ENCODE measurements at places on chromosomes 4 and X. TPM values are rescaled to one million over a fixed set of nuclear protein-coding genes. Genes with fewer than 3 reads are reported as not detected.
A peak's percentile ranks its signal among the peaks of the same experiment; 100 is the strongest.

GRCh38 chr4:60326735-60327134, 873.4 kb upstream of the ADGRL3 start:
- H3K27ac ChIP-seq: no peak overlapping the region
- no peaks in the 10 kb centered on the region for H3K27me3 ChIP-seq
- DNase-seq: no peak
- no peaks in the 10 kb centered on the region for H3K4me1 ChIP-seq
- no peak overlapping the region for H3K4me3 ChIP-seq

Gene UGT2B15
- not detected for total RNA-seq

DNA sequence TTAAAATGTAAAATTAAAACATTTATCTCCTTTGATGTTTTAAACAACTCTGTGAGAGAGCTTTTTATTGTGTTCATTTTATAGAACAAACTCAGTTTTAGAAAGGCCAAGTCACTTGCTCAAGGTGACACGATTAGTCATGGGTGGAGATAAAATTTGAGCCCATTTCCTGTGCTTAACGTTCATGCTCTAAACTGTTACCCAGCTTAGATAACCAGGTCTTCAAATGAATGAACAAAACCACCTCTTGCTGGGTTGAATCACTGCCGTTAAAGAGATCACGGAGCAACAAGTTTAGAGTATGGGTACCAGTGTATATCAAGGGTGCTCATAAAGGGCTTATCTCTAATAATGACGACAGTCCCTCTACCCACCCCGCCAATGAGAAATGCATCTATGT, 10.2 kb upstream of the CASK start:
- no peak for DNase-seq
- no peaks in the 10 kb centered on the region for H3K27me3 ChIP-seq
- no peaks in the 10 kb centered on the region for H3K36me3 ChIP-seq
- H3K4me3 ChIP-seq: no peak overlapping the region

DNA sequence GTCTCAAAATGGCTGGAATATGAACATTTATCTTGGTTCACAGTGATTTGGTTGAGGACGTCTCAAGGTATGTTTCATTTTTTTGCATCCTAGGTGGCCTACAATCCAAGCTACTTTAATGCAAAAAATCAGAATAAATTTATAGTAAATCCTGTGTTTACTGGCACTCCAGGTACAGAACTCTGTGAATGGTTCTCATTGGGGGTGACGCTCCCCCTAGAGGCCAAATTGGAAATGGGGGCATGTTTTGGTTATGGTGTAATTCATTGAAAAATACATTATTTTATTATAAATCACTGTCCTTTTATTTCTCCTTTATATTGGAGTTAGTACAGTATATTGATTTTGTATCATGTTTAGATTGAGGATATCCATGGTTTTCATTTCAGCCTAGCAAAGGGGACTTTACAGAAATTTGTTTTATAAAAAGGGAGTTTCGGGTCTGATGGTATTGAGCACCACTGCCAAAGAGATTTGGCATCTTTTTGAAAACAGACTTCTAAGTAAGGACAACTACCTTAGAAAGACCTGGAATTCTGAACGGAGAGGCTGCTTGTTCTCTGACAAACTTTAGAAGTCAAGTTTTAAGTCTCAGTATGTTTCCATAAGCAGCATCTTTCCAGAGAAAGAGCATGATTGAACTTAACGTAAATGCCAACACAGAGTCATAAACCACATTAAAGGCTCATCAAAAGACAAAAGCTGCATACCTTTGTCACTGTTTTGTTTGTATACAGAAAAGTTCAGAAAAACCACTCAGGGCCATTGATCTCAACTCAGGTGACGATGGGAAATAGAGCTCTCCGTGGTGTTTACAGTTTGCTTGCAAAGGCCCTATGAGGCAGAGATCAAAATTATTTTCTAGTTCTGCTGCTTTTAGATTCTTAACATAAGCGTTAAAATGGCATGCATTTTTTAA, 19.4 kb downstream of the MTM1 start:
- H3K27ac ChIP-seq: no peak overlapping the region
- no peaks in the 10 kb centered on the region for H3K27me3 ChIP-seq
- H3K4me3 ChIP-seq: no peak overlapping the region
- no peaks in the 10 kb centered on the region for H3K36me3 ChIP-seq

- no peaks in the 10 kb centered on the region for H3K36me3 ChIP-seq
- H3K4me3 ChIP-seq: no peak overlapping the region
- no peaks in the 10 kb centered on the region for H3K27me3 ChIP-seq
- no peak overlapping the region for H3K27ac ChIP-seq
- no peaks in the 10 kb centered on the region for H3K4me1 ChIP-seq
These were observed 172.2 kb downstream of the GABRB1 start for GRCh38 chr4:47203593-47203992.

Gene PPBP
- total RNA-seq: not detected

- H3K36me3 ChIP-seq: no peaks in the 10 kb centered on the region
- H3K27me3 ChIP-seq: no peaks in the 10 kb centered on the region
- no peaks in the 10 kb centered on the region for H3K4me1 ChIP-seq
- H3K4me3 ChIP-seq: no peak overlapping the region
- no peak overlapping the region for H3K27ac ChIP-seq
These were observed 61.6 kb upstream of the NAP1L5 start for GRCh38 chr4:88759039-88759894.

DNA sequence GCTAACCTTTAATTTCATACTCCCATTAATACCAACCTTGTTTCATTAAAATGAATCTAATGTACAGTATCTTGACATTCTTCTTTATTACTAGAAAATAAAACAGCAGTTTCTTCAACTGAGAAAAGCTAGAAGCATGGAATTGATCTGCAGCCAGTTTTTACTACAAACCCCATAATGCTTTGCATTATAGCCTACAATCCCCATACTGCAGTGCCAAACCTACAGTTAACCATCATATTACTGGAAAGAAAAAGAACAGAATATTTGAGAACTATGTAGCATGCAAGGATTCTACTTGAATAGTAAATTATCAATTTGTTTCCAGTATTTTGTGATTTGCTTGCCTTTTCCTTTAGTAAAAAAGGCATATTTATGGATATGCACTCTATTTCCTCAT, 3.2 kb upstream of the IL1RAPL1 start:
- H3K27me3 ChIP-seq: no peaks in the 10 kb centered on the region
- no peak for DNase-seq
- H3K4me3 ChIP-seq: no peak overlapping the region
- no peaks in the 10 kb centered on the region for H3K4me1 ChIP-seq
- H3K27ac ChIP-seq: no peak overlapping the region

DNA sequence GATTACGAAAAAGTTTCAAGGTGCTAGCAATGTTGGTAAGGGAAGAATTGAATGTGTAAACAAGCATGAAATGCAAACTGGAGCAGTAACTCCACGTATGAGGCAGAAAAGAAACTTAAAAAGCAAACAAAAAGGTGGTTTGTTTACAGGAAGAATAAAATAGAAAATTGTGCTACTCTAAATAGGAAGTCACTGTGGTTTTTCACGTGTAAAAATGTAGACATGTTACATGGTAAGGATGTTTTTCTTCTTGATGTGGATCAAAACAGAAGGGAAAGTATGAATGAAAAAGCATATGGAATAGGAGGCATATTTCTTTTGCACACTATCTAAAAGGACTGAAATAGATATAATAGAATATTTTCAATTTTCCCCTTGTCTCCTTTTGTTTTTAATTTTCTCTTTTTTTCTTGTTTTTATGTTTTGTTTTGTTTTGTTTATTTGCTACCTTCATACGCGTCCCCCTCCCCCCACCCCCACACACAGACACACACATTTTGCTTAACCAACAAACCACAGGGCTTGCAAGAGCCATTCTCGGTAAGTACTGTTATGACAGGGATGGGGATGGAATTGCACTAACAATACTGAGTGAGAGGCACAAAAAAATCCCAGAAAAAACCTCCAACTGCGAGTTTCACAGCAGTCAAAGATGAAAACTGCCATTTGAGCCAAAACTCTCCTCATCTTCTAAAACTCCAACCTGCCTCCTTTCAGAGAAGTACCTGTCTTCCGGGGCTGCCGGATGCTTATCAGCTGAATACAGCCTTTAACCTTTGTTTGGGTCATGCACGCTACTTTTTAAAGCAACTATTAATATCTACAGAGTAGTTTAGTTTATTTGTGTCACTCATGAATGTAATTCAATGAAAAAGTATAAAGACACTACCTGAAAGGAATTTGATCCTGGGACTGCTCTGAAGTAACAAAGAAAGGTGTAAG, 135.8 kb downstream of the IL15 start:
- peaks cover 7% of the 10 kb centered on the region for H3K4me1 ChIP-seq
- DNase-seq: no peak
- no peaks in the 10 kb centered on the region for H3K27me3 ChIP-seq

Gene ZMAT1
- 39.1 TPM for total RNA-seq

Gene BEX4
- total RNA-seq: 38.9 TPM

Gene ARHGAP36
- total RNA-seq: not detected

Gene EDNRA
- not detected for total RNA-seq

Gene CAPN6
- total RNA-seq: not detected

DNA sequence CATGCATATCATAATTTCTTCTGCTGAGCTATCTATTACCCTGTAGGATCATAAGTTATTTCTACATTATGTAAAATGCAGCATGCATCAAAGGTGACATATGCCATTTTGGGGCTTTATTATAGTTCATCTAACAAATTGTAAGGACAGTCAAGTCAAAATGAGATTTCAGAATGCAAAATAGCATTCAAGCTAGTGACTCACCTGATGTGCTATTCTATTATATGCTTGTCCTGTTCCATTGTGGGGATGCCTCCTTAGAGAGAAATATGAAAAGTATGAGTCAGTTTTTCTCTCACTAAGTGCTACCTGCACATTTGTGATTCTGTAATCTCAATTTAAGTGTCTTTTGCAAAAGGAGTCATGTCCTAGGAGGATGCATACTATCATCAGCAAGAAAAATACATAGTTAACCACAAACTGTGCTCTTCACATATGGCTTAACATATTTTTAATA, 647.0 kb upstream of the PCDH10 start:
- H3K27me3 ChIP-seq: no peaks in the 10 kb centered on the region
- H3K36me3 ChIP-seq: no peaks in the 10 kb centered on the region
- DNase-seq: no peak
- H3K27ac ChIP-seq: no peak overlapping the region
- no peaks in the 10 kb centered on the region for H3K4me1 ChIP-seq

DNA sequence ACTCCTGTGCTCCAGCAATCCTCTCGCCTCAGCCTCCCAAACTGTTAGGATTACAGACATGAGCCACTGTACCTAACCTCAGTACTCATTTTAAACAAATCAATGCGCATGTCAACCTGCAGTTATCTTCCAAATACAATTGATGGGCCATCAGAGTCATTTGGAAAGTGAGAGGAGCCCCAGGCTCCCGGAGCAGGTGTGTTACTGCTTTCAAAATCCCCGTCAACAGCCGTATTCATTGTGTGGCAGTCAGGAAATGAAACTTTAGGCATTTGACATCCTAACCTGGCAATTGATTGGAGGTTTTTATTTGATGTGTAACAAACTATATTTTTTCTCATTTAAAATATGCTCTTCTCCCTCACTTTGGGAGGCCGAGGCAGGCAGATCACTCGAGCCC, 623.6 kb upstream of the TENM3 start:
- H3K4me1 ChIP-seq: no peaks in the 10 kb centered on the region
- H3K4me3 ChIP-seq: no peak overlapping the region
- DNase-seq: no peak
- no peaks in the 10 kb centered on the region for H3K36me3 ChIP-seq

DNA sequence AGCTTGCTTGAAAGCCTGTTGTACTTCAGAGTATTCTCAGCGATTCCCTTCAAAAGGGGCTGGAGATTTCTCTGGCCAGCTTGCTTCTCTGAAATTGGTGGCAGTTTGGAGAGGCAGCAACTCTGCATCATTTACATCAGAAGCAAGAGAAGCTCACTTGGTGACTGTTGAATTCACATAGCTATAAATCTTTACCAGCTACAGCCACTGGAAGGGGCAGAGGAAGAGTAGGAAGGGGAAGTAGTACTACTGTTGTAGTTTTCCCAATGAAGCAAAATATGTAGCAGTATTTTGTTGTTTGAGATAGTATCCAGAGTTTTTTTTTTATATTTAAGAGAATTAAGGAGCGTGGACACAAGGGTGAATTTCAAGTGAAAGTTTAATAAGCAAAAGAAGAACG, 2.8 kb downstream of the TENT5D start:
- no peak overlapping the region for H3K4me3 ChIP-seq
- H3K27me3 ChIP-seq: no peaks in the 10 kb centered on the region
- no peaks in the 10 kb centered on the region for H3K36me3 ChIP-seq
- DNase-seq: no peak

GRCh38 chrX:118528071-118528737, 32.6 kb downstream of the DOCK11 start:
- peaks cover 85% of the 10 kb centered on the region for H3K4me1 ChIP-seq
- H3K27me3 ChIP-seq: no peaks in the 10 kb centered on the region
- DNase-seq: peak; percentile 63
- no peaks in the 10 kb centered on the region for H3K36me3 ChIP-seq
- H3K27ac ChIP-seq: peak overlapping the region; percentile 78

DNA sequence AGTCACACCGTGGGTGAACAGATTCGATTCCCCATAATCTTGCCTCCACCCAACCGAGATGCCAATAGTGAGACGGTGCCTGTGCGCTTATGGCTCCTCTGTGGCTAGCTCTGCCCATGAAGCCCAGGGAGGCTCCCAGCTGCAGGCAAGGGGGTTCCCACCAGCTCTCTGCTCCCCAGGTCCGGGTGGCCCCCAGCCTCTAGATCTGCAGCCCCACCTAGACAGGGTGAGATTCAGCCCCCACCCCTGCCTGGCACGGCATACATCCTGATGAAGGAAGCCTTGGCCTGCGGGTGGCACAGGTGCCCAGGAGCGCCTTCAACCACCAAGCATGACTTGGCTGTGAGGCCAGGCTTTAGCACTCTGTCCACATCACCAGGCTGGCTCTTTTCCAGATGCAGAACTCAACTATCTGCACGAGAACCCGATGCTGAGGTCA, 40.6 kb downstream of the WDR1 start:
- H3K27me3 ChIP-seq: no peaks in the 10 kb centered on the region
- H3K36me3 ChIP-seq: peaks cover 77% of the 10 kb centered on the region
- H3K4me1 ChIP-seq: no peaks in the 10 kb centered on the region
- H3K4me3 ChIP-seq: no peak overlapping the region

- no peak overlapping the region for H3K27ac ChIP-seq
- H3K36me3 ChIP-seq: no peaks in the 10 kb centered on the region
- H3K4me3 ChIP-seq: no peak overlapping the region
These were observed 249.7 kb downstream of the NR3C2 start for GRCh38 chr4:148192526-148192925.

Gene PRRG1
- not detected for total RNA-seq

Gene MXRA5
- not detected for total RNA-seq

Gene SHROOM2
- not detected for total RNA-seq

DNA sequence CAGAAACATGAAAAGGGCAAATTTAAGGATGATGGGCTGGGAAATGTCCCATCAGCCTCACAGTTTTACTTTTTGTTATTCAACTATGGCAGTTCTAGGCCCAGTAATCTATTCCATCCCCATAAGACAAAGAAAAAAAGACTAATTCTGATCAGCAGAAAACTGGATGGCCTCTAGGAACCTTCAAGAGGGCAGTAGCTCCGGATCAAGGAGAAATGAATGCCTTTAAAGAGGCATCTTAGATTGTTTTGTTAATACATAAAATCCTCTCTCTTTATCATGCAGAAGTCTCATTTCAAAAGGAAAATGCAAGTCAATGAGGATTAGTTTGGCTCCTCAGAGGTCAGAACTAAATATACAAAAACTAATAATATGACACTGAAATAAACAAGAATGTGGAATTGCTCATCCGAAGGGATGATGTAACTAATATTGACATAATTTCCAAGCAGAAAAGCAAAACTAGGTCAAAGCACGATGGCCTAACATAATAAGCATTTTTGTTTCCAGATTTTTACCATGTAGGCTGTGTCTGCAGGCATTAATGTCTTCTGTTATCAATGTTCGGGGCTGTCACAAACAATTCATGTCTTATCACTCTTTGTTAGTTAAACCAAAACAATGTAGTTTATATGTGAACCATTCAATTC, 8.8 kb downstream of the MID1 start:
- no peaks in the 10 kb centered on the region for H3K4me1 ChIP-seq
- no peak overlapping the region for H3K27ac ChIP-seq
- DNase-seq: no peak
- H3K27me3 ChIP-seq: no peaks in the 10 kb centered on the region
- no peak overlapping the region for H3K4me3 ChIP-seq
- H3K36me3 ChIP-seq: no peaks in the 10 kb centered on the region
